ENCODE measurements at places on chromosomes 12 and 14.
A peak's percentile ranks its signal among the peaks of the same experiment; 100 is the strongest.

- no peak for DNase-seq
Observed at GRCh38 chr14:37707716-37708115, 112.3 kb downstream of the TTC6 start.

- DNase-seq: no peak
Observed at GRCh38 chr12:47955059-47955458, 8.3 kb upstream of the TMEM106C start.

GRCh38 chr12:124506145-124506831 lies 61.1 kb downstream of the NCOR2 start:
- no peak for DNase-seq

- no peak for DNase-seq
Observed at GRCh38 chr14:23566778-23567185, 809 bp downstream of the AP1G2 start.

- no peak for DNase-seq
Observed at GRCh38 chr12:13405961-13406703, 209.6 kb downstream of the EMP1 start.

- peak; percentile 92 for DNase-seq
Observed at GRCh38 chr12:105920161-105920684, 218.5 kb downstream of the NUAK1 start.

DNA sequence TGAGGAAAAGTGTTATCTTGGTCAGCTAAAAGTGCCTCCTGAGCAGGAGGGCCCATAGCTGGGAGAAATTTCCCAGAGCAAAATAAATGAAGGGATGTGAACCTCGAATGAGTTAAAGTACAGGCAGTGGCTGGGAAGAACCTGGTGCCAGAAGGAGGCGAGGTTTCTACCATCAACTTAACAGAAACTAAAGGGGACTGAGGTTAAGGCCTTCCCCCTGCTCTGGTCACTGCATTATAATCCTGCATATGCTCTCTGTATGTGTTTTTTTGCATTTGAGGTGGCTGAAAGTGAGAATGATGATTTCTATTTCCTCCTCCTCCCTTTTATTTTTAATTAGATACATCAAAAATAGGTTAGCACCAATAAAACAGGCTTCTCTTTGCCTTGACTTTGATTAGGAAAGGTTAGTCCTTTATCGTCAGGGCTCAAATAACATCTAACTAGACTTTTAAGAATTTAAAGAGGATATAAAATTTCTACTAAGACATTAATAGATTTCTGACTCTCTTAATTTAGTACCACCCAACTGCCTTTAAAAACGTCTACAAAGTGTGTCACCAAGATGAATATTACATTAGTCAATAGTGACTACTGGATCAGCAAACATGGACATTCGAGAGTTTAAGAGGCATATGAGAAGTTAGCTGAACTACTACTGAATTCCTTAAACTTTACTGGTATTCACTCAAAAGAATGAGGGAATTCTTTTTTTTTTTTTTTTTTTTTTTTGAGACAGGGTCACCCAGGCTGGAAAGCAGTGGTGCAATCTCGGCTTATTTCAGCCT lies 49.2 kb downstream of the GALNT4 start:
- DNase-seq: no peak

DNA sequence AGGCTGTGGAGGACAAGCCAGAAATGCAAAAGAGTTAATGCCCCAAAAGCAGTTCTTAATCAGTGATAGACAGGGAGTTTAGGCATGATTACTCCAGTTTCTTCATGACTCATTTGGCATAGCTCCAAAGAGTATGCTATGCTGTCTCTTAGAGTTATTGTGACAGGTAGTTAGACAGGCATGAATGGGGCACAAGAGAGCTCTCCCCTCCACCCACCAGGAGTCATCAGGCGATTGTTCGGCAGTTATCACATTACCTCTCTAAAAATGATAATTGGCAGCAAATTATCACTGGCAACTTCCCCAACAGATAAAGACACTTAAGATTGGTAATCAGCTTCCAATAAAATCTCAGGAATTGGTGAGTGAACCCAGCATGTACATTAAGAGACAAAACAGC lies 320.1 kb downstream of the DAD1 start:
- DNase-seq: peak; percentile 91

- peak; percentile 54 for DNase-seq
Observed at GRCh38 chr12:12916135-12916944, 25.0 kb downstream of the GPRC5A start.

- DNase-seq: no peak
Observed at GRCh38 chr14:105322791-105323556, 8.4 kb downstream of the PACS2 start.

- DNase-seq: no peak
Observed at GRCh38 chr12:79453820-79454219, 236.9 kb downstream of the PAWR start.

- DNase-seq: no peak
Observed at GRCh38 chr12:96824074-96824837, 82.8 kb upstream of the NEDD1 start.

DNA sequence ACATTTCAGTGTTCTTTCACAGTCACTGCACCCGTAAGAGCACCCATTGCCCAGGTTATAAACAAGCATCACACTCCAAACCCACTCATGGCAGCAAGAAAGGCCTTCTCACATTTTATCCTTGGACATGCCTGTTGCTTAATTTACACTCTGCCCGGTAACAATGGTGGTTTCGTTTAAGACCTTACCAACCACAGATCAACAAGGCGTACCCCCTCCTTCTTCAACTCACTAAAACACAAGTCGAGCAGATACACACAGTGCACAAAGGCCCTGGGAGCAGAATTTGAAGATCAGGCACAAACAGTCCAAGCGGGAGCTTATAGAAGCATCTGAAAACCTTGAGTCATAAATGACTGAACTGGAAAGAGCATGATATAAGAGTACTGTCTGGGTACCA lies 98.1 kb downstream of the GALC start:
- no peak for DNase-seq

GRCh38 chr14:74349757-74350156 lies 1.5 kb downstream of the VRTN start:
- DNase-seq: no peak

DNA sequence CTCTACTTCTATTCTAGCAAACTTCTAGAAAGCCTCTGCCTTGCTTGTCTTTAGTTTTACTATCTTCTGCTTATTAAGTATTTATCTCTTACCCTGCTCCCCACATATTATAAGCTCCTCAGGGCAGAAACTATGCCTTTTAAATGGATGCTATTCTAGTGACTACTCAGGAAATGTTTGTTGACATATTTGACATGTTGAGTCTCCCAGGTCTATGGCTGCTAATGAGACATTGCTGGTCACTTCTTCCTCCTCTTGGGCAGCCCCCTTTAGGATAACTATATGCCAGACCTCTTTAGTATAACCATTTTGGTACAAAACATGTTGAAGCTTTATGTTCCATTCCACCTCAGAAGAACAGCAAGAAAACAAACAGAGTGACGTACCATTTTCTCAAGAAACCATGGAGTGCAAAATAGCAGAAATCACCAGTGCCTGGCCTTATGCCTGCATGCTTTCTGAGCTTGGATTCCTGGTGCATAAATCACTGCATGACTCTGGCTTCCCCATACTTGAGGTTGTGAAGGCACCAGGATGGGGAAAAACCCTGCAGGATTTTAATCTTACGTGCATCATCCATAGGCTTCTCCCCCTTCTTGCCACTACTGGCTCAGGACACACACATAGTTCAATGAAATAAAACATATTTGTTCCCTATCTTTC lies 202.6 kb downstream of the TMX1 start:
- DNase-seq: peak; percentile 94

DNA sequence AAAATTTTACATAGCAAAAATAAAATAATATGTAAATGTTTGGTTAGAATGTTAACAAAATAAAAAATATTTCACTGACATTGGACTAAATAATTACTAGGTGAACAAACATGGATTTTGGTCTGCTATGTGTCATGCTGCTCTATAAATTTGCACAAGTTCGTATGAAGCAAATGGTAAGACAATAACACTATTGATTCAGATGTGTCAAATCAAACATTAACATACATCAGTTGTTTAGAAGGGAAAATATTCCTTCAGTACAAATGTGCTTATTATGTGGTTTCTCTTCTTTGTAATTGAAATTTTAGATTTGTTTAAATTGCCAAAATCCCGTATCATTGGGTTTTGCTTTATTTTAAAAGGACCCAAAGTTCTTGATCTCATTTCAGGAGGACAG lies 46.9 kb downstream of the PAWR start:
- no peak for DNase-seq

- DNase-seq: peak; percentile 80
Observed at GRCh38 chr12:9797722-9798619, 29.3 kb upstream of the KLRF1 start.

GRCh38 chr12:13957576-13957975 lies 23.8 kb downstream of the GRIN2B start:
- no peak for DNase-seq

DNA sequence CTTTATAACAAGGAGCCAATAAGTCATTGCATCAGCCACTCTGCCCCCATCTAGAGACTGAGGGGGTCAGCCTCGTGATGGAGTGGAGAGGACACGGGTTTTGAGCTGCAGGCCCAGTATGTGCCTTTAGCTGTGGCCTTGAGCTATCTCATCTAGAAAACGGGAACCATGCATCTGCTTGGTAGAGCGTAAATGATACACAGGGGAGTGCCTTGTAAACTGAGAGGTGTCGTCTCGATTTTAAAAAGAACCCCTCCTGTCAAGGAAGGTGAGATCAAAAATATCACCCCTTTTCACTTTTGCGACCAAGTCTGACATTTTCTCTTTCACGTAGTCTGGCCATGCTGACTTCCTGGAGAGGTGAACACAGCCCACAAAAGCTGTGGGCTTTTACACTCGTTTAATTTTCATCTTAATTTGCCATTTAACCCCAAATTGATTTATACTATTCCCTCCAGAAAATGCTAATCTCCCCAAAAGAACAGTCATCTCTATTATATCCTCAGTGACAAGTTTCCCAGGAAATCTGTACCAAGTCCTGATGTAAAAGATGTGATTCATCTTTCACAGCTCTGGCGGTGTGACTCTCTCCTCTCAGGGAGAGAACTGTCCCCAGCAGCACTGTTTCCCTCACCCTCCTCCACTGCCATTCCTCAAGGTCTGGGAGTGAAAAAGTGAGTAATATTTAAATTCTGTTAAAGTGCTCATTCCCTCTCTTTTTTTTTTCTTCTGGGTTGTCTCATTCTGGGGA lies 30.6 kb downstream of the VCPKMT start:
- DNase-seq: peak; percentile 78

DNA sequence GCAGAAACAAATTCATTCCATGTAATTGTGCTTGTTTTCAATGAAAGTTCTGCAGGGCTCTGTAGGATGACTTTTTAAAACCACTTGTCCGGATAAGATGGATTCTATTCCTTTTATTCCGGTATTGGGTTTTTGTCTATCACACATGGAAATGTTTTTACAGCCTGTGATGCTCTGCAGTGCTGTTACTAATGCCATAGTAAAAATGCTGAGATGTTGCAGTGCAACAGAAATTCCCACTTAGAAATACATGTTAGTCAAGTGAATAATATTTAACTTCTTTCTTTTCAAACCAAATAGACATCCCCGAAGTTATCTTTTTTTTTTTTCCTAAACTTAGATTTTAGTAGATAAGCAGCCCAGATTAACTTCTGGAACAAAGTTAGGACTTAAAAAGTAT lies 71.9 kb downstream of the RASSF8 start:
- DNase-seq: no peak

DNA sequence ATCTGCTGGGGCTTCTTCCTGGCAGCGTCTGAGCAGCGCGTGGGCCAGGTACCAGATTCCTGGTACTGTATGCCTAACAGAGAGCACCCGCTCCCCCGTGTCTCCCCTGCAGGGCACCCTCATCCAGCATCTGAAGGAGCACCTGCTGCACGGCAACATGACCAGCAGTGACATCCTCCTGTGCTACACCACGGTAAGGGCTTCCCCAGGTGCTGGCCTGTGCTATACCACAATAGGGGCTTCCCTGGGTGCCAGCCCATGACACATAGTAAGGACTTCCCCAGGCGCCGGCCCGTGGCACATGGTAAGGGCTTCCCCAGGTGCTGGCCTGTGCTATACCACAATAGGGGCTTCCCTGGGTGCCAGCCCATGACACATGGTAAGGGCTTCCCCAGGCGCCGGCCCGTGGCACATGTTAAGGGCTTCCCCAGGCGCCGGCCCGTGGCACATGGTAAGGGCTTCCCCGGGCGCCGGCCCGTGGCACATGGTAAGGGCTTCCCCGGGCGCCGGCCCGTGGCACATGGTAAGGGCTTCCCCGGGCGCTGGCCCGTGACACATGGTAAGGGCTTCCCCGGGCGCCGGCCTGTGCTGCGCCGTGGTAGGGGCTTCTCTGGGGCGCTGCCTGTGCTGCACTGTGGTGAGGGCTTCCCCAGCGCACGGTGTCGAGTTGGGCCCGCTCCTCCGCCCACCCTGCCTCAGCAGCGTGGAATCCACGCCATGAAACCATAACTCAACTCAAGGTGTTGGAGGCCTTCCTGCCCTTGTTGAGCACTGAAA lies 49.3 kb downstream of the AACS start:
- no peak for DNase-seq

DNA sequence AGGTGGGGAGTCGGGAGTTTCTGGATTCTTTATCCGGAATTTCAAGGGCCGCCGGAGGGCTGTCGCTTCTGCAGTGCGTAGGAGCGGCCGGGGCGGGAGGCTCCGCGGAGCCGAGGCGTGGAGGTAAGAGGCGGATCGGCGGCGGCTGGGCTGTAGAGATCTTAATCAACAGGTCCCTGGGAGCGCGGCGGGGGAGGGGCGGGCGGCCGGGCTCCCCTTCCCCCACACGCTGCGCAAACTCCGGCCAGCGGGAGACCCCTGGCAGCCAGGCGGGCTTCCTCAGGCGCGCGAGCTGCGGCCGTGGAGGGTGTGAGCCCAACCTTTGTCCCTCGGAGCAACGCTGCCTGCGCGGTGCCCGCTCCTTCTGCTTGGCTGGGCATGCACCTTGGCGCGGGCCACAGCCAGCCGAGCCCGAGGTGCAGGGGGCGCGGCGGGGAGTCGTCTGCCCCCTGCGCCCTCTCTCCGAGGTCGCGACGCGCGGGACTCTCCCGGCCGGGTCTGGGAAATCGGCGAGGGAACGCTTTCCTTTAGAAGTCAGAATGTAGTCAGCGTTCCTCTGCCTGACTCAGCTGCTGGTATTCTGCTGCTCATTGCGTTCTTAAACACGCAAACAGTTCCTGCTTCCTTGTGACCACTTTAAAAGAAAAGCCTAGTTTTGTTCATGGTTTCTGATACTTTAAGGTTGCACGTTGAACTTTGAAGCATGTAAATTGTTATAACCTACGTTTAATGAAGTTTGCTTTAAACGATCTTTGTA lies at the start of gene PALS1:
PALS1 (plus strand) TSS at position 25 of the 757 bp plus-strand sequence. CDS start 37,736 bp downstream, outside the sequence.
- peak; percentile 84 for DNase-seq

DNA sequence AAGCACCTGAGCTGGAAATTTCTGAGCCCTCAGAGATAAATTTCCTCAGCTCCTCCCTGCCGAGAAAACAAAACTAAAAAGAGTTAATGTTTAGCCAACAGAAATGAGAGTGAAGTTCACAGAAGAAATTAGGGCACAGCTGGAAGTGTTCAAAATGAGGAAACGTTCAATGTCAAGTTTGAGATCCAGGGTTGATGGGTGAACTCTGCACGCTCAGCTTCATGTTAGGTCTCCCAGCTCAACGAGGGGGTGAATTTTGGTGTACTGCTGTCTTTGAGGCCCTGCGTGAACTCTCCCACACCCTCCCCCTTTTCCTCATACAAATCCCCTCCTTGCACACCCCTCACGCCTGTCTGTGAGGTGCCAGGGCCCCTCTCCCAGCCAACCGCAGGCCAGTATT lies 13.3 kb upstream of the OAS3 start:
- no peak for DNase-seq

Data from mammary epithelial cell (primary cell).